SK-N-SH (cell line): ENCODE measurements at places on chromosomes 6 and 20. TPM values are rescaled to one million over a fixed set of nuclear protein-coding genes. Genes with fewer than 3 reads are reported as not detected.

Gene SLC35D3
- 0.05 and 0.16 TPM in 2 replicates for polyA plus RNA-seq

GRCh38 chr6:33642897-33643296, 21.8 kb downstream of the ITPR3 start:
- no peak overlapping the region for H3K4me3 ChIP-seq
- no peak overlapping the region for H3K27ac ChIP-seq
- H3K27me3 ChIP-seq, result no peaks in the 10 kb centered on the region
- peak; percentile 58 for DNase-seq
- peaks cover 5% of the 10 kb centered on the region; the same call in 1 of the 2 replicates for H3K4me1 ChIP-seq

GRCh38 chr6:125954735-125955339, 1.7 kb upstream of the HINT3 start:
- DNase-seq, result no peak
- no peak overlapping the region for H3K27ac ChIP-seq
- no peak overlapping the region for H3K4me3 ChIP-seq
- H3K4me1 ChIP-seq, result peaks cover 8% of the 10 kb centered on the region; the same call in 1 of the 2 replicates

- no peak overlapping the region for H3K27ac ChIP-seq
- no peaks in the 10 kb centered on the region for H3K27me3 ChIP-seq
- H3K4me1 ChIP-seq, result no peaks in the 10 kb centered on the region
- no peak overlapping the region for H3K4me3 ChIP-seq
- DNase-seq, result no peak
Measured at GRCh38 chr6:164832410-164832809, 477.0 kb downstream of the C6orf118 start.
